Fibroblast of skin of scalp (primary cell): ENCODE measurements at places on chromosomes 4 and X.

GRCh38 chr4:22988526-22988925 lies 295.8 kb downstream of the GBA3 start:
- no peak for DNase-seq

GRCh38 chr4:166091912-166092510 lies 219.0 kb downstream of the TLL1 start:
- DNase-seq: peak; percentile 47

DNA sequence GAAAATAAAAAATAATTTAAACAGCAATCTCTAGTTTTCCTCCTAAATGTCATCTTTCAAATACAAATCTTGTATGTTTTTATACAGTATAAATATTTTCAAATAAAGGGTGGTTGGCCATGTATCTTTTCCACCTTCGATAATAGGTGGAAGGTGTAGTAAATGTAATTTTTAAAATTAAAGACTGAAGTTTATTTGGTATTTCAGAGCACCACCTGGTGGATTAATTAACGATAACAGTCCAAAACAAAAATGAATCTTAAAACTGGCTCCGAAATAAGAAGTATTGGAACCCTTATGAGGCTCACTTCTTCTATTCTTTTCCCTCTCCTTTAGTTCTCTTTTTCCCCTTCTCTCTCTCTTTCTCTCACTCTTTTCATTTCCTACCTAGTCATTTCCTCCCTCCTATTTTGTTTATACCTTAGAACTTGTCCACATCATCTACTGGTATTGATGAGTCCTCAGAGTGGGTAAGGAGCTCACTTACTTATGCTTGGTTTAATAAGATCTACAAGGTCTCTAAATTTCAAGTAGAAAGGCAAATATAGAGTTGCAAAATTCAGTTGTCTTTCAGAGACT lies 82.9 kb upstream of the EXOC1L start:
- DNase-seq: no peak

DNA sequence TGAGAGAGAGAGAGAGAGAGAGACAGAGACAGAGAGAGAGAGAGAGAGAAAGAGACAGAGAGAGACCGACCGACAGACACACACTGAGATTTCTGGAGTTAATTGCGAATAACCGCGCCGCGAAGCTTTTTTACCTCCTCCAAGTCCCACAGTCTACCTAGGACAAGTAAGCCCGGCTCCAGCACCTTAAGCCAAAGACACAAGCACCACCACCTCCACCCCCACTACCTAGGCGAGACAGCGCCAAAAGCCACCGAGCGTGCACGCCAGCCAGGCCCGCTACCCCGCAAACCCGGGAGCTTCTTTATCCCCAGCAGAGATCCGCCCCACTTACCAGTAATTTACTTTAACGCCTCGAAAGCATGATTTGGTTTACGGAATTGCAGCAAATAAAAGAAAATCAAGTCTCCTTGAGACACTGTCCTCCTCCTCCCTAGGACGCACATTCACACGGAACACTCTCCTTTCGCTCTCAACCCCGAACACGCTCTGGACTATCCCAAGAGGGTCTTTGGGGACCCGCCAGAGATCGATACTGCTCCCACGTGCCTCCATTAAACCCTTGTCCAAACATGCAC lies 649.6 kb upstream of the DIPK2B start:
- no peak for DNase-seq

DNA sequence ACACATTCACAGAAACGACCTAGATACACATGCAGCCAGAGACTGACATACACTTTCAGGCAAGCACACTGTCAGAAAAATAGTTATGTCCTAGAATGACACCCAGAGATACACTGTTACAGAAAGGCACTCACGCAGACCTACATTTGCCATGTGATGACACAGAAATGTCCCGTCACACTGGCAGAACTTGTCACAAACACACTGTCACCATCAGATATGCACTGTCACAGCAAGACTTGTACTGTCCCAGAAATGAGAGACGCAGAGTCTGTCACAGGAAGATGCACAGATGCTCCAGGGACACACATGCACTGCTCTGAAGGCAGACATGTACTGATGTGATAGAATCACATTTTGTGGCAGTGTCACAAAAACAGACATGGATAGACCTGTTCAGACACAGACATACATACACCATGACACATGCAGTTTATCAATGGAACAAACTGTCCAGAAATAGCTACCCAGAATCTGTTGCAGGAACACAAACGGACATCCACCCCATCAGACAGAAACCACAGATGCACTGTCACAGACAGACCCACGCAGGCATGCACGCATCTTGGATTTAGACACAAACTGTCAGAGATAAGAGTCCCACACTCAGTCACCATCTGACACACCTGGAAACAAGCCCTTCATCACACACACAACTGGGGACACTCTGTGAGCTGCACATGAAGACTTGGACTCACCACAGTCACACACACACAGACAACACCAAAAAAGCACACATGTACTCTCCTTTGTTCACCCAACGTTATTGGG lies 1.3 kb upstream of the PIM2 start:
- no peak for DNase-seq

- no peak for DNase-seq
Measured at GRCh38 chr4:6217716-6218381, 17.5 kb upstream of the JAKMIP1 start.

- peak; percentile 77 for DNase-seq
Measured at GRCh38 chr4:13920111-13920875, 292.8 kb upstream of the BOD1L1 start.

GRCh38 chr4:123259676-123260646 lies 136.6 kb upstream of the SPRY1 start:
- DNase-seq: no peak

DNA sequence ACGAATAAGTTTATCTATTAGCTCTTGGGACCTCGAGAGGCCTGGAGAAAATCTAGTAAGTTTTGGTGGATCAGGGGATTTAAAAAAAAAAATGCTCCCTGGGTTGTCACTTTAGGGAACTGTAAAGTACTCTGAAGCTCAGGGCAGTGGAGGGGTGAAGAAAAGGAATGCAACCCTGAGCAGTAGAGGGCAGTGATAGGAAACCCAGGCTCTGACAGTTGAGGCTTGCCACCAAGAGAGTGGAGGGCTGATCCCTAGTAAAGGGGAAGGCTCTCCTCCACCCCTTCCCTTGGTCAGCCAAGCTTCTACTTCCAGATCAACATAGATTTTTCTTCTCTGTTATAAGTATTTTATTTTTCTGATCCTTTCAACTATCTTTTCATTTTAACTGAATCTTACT lies 73.1 kb downstream of the FBXO8 start:
- DNase-seq: no peak

DNA sequence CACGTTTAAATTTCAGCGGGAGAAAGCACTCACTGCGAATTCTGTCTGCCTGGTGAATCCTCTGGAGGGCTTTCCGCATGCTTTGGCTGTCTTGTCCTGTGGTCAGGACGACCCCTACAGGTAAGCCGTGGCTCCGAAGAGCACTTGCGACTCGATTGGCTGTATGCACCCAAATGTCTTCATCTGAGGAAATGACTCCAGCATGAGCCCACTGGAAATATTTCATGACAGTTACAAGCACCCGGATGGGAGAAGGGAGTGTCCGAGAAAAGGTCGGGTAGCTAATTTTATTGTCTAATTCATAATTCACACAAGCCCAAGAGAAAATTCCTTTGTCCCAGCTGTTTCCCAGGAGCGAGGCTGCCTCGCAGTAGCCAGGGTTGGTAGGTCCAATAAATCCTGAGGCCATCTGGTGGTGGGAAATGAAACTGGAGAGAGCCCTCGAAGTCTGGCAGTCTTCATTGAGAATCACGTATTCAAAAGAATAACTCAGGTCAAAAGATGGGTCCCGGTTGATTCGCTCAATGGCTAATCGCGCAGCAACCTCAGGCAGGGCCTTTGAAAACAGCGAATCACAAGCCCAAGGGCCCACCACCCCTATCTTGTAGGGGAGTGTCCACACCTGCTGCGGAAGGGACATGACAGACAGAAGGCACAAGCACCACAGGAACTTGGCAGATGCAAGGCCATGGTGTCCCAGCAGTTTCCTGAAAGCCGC lies 6.6 kb downstream of the GUCY2F start:
- peak; percentile 67 for DNase-seq

- no peak for DNase-seq
Measured at GRCh38 chrX:76433219-76433618, 5.7 kb downstream of the MAGEE1 start.

- no peak for DNase-seq
Measured at GRCh38 chr4:155696726-155697125, 30.1 kb downstream of the GUCY1A1 start.

GRCh38 chr4:42843694-42844093 lies 48.8 kb upstream of the GRXCR1 start:
- DNase-seq: no peak
